ENCODE measurements at places on chromosomes 11 and 22.

DNA sequence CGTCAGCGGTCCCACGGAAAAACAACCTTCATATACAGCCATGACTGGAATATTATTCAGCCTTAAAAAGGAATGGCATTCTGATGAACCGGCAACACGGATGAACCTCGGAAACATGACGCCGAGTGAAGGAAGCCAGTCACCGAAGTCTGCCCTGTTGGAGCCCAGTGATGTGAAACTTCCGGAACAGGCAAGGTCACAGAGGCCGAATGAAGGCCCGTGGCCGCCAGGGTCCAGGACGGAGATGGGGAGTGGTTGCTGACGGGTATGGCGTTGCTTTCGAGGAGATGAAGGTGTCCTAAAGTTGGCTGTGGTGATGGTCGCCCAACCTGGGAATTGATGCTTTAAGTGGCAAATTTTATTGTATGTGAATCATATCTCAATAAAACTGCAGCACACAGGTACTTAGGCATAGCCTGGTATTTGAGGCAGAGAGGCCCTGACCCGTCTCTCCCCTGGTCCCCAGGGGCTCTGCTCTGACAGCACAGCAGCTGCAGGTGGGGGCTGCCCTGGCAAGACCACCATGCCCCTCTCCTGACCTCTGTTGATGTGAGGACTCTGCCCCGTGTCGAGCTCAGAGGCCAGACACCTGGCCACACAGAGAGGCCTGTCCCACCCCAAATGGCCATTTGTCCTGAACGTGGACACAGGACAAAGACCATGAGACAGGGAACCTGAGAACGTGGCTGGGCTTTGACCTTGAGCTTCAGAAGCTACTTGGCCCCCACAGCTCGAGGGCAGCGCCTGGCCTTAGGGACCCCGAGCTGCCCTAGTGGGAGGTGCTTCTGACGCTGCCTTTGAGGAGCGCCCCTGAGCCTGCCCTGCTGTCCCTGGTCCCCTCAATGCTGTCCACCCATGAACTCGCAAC is 1090.8 kb downstream of the BRD1 start:
- no peak for ATAC-seq

DNA sequence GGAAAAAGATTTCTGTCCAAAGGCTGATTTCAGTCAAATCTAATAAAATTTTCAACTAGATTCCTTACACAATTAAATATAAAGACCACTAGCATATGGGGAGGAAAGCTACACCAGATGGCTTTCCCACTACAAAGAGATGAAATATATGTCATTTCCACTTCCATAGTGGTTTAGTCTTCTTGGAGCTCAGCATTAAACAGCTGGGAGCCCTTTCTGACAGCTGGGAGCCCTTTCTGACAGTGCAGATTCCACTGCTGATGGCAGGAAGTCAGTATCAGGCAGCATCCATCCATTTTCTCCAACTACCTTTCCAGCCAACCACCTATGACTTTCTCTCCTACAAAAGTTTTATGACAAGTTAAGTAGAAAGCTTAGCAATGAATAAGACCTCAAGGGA is 177.9 kb downstream of the RRAS2 start:
- no peak for ATAC-seq

GRCh38 chr22:29266564-29267461 is 968 bp downstream of the RHBDD3 start:
- no peak for ATAC-seq

DNA sequence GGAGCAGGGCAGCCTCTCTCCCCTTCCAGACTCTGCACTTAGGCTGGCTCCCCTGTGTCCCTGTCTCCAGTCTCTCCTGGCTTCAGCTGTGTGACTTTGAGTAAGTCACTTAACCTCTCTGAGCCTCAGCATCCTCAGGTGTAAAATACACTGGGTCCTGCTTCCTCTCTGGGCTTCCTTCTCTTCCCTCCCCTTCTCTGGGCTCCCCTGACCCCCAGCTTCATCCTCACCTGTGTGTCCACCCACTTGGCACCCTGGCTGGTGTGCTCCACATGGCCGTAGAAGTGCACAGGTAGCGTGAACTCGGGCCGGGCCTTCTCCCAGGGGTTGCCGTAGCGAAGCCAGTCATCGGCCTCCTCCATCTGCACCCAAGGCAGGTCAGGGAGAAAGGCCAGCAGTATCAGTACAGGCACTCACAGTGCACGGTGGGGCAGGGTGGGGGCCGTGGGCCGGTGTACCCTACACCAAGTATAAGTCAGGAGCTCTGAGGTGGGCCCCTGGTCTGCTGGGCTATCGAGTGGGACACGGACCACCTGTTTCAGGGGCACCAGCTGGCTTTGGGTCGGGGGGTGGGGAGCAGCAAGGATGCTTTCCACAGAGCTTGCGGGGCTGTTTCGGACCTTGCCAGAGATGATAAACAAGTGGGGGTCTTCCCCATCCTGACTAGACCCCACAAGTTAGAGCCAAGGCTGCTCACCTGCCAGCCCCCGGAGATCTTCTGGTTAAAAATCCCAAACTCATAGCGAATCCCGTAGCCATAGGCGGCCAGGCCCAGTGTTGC is 2.0 kb downstream of the PYGM start:
- ATAC-seq, result no peak

Data from activated T-helper 17 cell treated with anti-CD3 and anti-CD28 coated beads, Interleukin-2, amount 50 U/mL, for 72 hours (primary cell).